ENCODE measurements at places on chromosomes 4 and X. TPM values are rescaled to one million over a fixed set of nuclear protein-coding genes. Genes with fewer than 3 reads are reported as not detected.
A peak's percentile ranks its signal among the peaks of the same experiment; 100 is the strongest.

DNA sequence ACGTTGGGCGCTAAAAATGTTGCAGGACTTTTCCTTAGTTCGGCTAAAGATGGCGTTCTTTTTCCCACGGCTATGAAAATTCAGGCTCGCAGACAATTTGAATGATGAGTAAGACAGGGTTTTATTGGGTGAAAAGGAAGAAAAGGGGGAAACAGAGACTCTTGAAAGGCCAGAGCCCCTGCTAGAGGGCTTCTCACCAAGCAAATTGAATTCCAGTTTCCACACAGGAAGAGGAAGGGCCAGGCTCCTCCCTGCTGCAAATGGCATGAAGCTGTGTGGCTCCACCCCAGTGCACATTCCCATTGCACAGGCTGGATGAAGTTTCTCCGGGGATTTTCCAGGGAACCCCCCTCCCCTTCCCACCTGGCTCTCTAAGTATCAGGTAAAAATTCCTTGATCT lies 210.9 kb downstream of the KLHL4 start:
- no peak for DNase-seq

GRCh38 chr4:93814722-93815121 lies 13.8 kb upstream of the ATOH1 start:
- no peak for DNase-seq

DNA sequence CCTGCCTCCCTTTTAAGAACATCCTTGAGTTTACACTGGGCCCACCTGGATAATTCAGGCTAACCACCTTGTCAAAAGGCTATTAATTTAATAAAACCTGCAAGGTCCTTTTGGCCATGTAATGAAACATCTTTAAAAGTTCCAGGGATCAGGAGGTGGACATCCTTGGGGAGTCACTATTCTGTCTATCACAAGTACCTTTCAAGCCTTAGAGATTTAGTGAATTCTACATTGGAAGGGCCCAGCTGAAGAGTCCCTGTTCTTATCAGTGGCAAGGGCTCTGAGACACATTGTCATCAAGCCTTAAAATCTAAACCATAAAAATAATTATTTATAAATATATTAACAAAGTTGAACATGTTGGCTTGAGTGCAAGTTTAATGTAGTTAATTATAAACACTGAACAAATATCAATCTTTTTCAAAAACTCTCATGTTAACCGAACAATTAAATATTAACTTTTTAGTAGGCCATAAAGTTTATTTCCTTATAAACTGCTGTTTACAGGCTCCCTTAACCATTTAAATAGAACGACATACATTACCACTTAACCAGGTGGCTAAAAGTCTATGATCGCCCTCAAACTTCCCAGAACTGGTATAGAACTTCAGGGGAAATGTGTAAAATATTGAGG lies 104.4 kb upstream of the CBR4 start:
- no peak for DNase-seq

- DNase-seq: no peak
Observed at GRCh38 chr4:6955261-6955911, 45.8 kb downstream of the TBC1D14 start.

DNA sequence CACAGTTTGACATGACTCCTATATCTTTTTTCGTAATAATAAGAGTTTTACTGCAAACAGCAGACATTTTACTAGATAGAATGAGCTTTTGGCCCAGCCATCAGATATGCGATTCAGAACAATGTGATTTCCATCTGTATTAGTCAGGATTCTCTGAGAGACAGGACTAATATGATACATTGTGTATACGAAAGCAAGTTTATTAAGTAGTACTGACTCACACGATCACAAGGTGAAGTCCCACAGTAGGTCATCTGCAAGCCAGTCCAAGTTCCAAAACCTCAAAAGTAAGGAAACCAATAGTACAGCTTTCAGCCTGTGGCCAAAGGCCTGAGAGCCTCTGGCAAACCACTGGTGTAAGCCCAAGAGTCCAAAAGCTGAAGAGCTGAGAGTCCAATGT lies 24.1 kb downstream of the CXCL8 start:
- no peak for DNase-seq

CACNA1F gene
- 1.1 TPM for total RNA-seq

- no peak for DNase-seq
Observed at GRCh38 chrX:39946822-39947221, 150.9 kb downstream of the BCOR start.

WAS gene
- 149 TPM for total RNA-seq

DNA sequence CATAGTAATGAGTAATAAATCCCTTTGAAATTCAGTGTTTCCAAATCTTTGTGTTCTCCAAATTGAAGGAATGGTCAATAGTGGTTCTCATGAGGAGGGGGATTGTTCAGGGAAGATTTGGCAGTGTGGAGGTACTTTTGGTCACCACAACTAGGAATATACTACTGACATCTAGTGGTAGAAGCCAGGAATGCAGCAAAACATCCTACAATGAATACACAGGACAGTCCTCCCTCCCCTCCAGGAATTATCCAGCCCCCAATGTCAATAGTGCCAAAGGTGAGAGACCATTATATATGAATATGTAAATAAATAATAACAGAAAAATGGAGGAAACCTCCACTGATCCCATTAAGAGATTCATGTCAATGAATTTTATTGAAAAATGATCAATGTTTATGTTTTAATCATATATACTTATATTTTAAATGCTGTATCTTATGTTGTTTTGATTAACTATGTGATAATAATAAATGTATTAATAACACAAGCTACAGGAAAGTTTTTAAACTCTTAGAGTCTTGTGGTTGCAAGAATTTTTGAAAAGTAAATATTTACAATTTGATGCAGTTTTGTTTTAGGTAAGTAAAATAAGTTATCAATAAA lies 14.4 kb upstream of the FAM9A start:
- DNase-seq: no peak

GRCh38 chrX:148540671-148541583 lies 40.5 kb downstream of the AFF2 start:
- no peak for DNase-seq

ZNF718 gene
- total RNA-seq: 7.9 TPM

DNA sequence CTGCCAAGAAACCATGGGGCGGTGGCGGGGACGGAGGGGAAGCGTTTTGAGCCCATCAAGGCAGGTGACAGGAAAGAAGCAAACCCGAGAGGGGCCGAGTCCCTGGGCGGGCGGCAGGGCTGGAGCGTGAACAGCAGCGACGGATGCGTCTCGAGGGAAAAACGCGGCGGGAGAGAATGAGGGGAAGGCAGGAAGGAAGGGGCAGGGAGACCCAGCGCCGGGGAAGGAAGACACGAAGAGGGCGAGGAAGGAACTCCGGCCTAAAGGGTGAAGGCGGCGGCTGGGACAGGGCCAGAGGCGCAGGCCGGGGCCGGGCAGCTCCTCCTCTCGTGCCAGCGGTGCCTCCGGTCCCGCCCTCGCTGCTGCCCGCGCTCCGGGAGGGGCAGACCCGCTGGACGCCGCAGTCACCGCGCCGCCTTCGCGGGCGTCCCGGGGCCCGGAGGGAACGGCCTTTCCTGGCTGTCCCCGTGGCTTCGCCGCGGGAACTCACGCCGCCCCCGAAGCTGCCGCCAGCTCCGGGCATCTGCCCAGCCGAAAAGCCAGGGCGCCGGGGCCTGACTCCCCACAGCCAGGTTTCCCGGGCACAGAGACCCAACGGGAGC lies 751 bp upstream of the RGS12 start:
- peak; percentile 50 for DNase-seq

CSN3 gene
- total RNA-seq: not detected

DNA sequence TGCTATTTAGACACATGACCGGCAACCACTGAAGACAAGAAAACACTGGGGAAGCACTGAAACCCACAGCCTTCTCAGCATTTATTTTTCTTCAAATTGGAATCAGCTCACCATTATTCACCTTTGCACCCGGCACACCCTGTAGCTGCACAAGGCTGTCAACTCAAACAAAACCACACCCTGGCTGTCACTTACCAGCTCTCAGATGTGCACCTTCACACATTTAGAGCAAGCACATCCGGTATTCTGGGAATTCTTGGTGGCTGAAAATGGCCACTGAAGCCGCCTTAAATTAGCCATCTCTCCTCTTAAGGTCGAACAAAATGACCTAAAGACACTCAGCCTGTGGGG lies 5.9 kb downstream of the ZFYVE28 start:
- DNase-seq: peak; percentile 86

GLRB gene
- total RNA-seq: not detected

VCX3B gene
- total RNA-seq: not detected

GRCh38 chr4:5185551-5185950 lies 134.3 kb downstream of the STK32B start:
- DNase-seq: no peak

FGB gene
- total RNA-seq: not detected

DNA sequence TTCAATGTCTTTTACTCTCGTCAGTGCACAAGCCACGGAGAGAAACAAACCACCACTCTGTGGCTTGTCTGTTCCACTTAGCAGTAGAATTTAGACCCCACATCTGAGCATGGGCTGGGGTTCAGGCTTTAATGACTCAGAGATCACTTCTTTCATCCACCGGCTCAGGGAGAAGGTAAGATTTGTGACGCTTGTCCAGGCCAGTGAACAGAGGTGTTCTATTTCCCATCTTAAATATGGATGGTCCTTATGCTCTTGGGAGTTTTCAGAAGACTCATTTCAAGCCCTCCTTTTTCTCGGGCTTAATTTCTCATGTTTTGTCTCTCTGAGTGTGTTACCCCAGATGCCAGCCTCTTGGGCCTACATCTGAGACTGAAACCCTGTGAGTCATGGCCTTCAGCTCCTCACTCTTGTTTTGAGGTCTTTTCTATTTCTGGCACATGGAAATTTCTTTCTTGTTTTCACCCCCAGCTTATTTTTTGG lies 127.4 kb upstream of the SFRP2 start:
- DNase-seq: no peak
